ENCODE measurements at places on chromosomes 5 and 9. TPM values are rescaled to one million over a fixed set of nuclear protein-coding genes. Genes with fewer than 3 reads are reported as not detected.
A peak's percentile ranks its signal among the peaks of the same experiment; 100 is the strongest.

DNA sequence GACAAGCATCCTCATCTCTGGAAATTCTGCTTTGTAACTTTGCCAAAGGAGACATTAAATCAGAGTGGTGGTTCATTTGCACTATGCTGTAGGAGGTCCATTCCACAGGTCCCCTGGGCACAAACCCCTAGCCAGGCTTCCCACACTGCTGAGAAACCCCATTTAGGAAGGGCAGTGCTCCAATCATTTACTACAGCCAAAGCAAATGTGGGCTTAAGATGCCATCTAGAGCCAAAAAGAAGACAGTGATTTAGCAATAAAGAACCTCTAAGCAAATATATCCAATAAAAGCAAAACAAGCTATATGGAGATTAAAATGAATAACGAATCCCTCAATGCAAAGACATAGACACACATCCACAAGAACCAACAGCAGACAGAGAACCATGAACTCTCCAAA is 129.0 kb upstream of the ALDH1B1 start:
- DNase-seq = peak; percentile 21

DNA sequence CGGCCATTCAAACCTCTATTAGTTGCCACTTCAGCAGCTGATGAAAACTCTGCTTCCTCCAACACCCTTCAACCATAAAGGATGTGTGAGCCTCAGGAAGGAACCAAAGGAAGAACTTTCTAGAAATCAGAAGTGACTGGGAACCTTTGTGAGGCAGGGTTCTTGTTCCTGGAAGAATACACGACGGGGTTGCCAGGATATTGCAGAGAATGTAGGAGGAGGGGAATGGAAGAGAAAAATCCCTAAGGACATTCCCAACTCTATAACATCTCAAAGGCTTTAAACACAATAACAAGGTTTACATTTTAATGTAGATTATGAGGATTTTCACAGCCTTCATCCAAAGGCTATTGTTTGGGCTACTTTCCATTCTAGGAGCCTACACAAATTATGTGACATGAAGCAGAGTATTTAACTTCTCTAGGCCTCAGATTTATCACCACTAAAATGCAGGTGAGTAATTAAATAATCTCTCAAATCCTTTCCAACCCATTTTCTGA is 147.7 kb downstream of the GLIS3 start:
- no peak for DNase-seq

The HAPLN1 gene
- 12.3 TPM for total RNA-seq

The SGCD gene
- total RNA-seq = 6.5 TPM

The C5orf46 gene
- total RNA-seq = not detected

The BNC2 gene
- 19.1 TPM for total RNA-seq

The HEMGN gene
- not detected for total RNA-seq

The BARHL1 gene
- total RNA-seq = not detected
